Stimulated activated CD8-positive, alpha-beta memory T cell treated with anti-CD3 and anti-CD28 coated beads, Interleukin-4, amount 100 ng/mL, for 1 hour (primary cell): ENCODE measurements at places on chromosomes 4 and X.

GRCh38 chrX:39874202-39874816 is 223.4 kb downstream of the BCOR start:
- DNase-seq = no peak

DNA sequence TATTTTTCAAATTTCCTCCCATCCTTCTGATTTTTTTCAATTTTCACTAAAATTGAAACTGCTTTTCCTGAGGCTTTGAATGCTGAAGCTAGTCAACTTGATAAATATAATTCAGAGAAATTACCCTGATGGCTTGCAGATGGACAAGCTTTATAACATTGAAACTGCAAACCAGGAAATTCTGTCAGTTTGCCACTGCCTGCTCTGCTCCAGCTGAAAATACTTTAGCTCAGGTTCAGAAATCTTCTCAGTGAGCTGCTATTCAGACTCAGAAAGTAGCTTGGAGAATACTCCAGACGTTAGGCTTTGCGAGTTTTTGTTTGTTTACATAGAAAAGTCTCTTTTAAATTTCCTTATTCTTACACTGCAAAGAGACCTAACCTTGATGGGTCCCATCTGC is 1574.7 kb downstream of the STIM2 start:
- no peak for DNase-seq

DNA sequence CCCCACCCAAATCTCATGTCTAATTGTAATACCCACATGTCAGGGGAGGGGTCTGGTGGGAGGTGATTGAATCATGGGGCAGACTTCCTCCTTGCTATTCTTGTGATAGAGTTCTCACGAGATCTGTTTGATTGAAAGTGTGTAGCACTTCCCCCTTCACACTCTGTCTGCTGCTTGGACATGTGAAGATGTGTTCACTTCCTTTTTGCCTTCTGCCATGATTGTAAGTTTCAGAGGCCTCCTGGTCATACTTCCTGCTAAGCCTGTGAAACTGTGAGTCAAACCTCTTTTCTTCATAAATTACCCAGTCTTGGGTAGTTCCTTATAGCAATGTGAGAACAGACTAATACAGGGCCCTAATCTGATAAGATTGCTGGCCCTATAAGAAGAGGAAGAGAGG is 1514.8 kb downstream of the RPA4 start:
- no peak for DNase-seq

DNA sequence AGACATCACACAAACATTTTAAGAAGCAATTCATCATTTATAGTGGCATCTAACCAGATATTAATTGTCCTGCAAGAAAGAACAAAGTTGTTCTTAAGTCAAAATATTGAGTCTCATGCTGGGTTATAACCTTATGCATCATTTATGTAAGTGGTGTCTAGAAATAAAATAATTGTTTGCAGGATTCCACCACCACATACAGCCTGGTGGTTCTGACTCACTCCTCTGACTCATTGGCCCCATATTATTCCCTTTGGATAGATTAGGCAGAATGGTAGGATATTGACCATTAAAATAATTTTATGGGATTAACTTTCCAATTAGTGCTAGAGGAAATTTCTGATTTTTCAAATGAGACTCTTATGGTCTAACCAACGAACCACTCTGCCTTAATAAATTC is 384.5 kb downstream of the GRXCR1 start:
- no peak for DNase-seq

DNA sequence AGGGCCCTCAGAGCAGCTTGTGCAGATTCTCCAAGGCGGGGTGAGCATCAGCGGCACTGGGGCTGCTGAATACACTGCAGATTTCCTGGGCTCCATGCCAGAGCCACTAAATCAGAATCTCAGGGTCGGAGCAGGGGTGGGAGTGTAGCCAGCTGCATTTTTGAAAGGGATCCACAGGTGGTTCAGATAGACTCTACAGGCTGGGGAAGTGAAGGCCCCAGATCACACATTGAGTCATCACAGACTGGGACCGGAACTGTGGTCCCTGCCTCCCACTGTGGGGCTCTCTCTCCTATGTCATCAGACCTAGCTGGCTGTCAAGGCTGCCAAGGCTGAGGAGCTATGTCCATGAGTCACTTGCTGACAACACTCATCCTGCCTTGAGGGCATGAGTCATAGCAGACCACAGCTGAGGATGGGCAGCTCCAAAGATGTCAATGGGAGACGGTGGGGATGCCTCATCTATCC is 162.3 kb upstream of the MAMLD1 start:
- DNase-seq = peak; percentile 0
